ENCODE measurements at places on chromosomes 1 and 21.
A peak's percentile ranks its signal among the peaks of the same experiment; 100 is the strongest.

- DNase-seq: no peak
These were observed 8.2 kb downstream of the OR2T10 start for GRCh38 chr1:248589334-248589733.

GRCh38 chr1:48089356-48089891 lies 92.2 kb upstream of the TRABD2B start:
- no peak for DNase-seq

- DNase-seq: no peak
These were observed 84.1 kb downstream of the RGS2 start for GRCh38 chr1:192892934-192893333.

GRCh38 chr1:87830432-87830978 lies 501.8 kb downstream of the LMO4 start:
- no peak for DNase-seq

DNA sequence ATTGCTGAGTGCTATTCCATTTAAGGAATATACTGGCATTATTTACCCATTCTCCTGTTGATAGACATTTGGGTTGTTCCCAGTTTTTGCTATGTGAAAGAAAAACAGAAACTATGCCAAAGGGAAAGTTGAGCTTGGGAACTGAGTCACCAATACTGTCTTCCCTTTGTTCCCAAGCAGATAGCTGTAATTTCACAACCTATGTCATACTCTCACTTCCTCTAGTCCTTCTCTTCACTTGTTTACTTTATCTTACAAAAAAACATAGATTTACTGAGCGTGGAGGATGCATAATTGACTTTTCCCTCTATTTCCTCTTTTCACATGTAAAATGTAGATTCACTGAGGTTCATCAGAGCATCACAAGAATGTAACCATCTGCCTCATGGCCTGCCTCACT lies 32.4 kb upstream of the PGBD5 start:
- peak; percentile 1 for DNase-seq

DNA sequence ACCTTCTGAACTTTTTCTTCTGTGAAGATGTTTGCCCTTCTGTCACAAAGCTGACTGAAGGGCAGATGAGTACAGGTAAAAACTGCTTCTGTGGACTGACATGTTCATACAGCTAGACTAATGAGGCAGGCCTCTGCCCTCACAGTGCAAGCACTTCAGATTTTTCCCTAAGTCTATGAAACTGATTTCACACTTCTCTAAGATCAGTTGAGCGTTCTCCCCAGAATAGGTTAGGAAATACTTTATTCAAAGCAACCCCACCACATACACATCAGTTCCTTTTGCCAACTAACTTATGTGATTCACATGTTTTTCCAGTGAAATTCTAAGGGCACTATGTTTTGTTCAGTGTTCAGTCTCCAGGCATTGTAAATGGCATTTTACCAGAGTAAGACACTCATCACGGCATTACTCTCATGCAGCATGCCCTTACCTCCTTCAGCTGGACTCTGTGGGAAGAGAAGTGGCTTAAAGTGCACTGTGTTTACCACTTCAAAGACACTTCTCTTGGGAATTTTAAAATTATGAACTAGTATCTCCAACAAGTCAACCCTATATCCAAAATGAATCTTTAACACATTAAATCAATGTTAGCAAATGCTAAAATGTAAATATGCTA lies 5.4 kb upstream of the PSMG1 start:
- no peak for DNase-seq

- peak; percentile 48 for DNase-seq
These were observed 12.6 kb upstream of the TNFRSF14 start for GRCh38 chr1:2543543-2544092.
